ENCODE measurements at places on chromosomes 1 and 21.

- DNase-seq = no peak
Observed at GRCh38 chr1:45499415-45499769, 481 bp downstream of the CCDC163 start.

GRCh38 chr1:90534116-90534515 lies 183.0 kb downstream of the BARHL2 start:
- DNase-seq = no peak

DNA sequence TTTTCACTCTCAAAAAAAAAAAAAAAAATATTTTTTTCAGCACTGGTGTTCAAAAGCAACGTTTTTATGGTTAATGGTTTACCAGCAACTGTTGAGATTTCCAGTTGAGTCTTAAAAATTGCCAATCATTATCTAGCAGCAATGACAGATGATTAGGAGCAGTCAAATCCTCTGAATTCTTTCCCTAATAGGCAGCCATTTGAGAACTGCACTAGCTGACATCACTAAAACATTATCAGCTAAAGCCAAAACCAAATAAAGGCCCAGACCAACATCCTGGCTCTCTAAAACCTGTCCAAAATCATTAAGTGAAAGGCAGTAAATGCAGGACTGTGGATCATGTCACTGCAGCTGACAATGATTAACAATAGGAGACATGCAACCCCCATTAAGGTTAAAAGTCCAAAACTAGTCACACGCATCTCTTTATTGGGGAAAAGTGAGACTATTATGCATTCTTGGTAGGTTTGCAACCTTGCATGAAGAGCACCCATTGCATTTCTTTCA lies 14.0 kb downstream of the SFPQ start:
- no peak for DNase-seq

DNA sequence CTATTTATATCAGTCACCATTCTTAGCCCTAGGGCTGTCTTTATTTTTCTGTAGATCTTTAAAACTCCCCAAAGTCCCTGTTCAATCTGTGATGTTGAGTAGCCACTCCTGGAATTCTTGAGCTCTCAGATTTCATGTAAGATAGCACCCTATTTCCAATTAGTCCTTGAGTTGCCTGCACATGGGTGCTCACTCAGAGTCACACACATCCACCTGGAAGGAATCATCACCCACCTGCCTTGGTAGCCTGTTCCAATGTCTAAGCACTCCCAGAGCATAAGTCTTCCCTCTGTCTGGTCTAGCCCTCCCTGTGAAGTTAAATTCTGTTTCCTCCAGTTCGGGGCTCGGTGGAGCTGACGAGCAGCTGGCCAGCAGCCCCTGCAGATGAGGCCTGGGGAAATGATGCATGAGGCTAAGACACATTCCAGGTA lies 14.7 kb upstream of the ATF3 start:
- no peak for DNase-seq
